Activated naive CD4-positive, alpha-beta T cell treated with anti-CD3 and anti-CD28 coated beads for 36 hours (primary cell): ENCODE measurements at places on chromosomes 7 and 10. TPM values are rescaled to one million over a fixed set of nuclear protein-coding genes. Genes with fewer than 3 reads are reported as not detected.

The PNLIPRP2 gene
- not detected for total RNA-seq

GRCh38 chr7:45028920-45029344, 28.9 kb downstream of the CCM2 start:
- peaks cover 42% of the 10 kb centered on the region for H3K36me3 ChIP-seq
- H3K4me1 ChIP-seq: peaks cover 85% of the 10 kb centered on the region
- no peaks in the 10 kb centered on the region for H3K27me3 ChIP-seq
- peak overlapping the region; percentile 65 for H3K4me3 ChIP-seq

GRCh38 chr7:106358103-106358663, 73.4 kb upstream of the NAMPT start:
- DNase-seq: no peak
- H3K36me3 ChIP-seq: no peaks in the 10 kb centered on the region
- no peak overlapping the region for H3K4me3 ChIP-seq
- no peak overlapping the region for H3K27ac ChIP-seq
- H3K4me1 ChIP-seq: peaks cover 6% of the 10 kb centered on the region

The SSC4D gene
- 0.57 TPM for total RNA-seq

DNA sequence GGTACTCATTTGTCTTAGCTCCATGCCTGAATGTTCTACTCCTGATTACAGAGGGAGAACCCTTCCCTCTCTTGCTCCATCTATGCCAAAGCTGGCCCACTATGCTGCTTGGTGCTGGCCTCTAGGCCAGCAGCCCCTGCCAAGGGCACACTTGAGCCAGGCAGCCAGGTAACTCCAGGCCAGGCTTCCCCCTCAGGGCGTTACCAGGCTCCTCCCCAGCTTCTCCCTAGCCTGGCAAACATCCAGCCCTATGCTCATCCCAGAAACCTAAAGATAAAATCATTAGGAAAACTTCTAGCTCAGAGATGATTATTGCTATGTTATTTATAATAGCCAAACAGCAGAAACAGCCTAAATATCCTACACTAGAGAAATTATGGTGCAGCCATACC, 103.7 kb downstream of the KCNMA1 start:
- H3K4me1 ChIP-seq: no peaks in the 10 kb centered on the region
- peaks cover 2% of the 10 kb centered on the region for H3K27me3 ChIP-seq
- H3K36me3 ChIP-seq: no peaks in the 10 kb centered on the region
- H3K4me3 ChIP-seq: no peak overlapping the region
- no peak overlapping the region for H3K27ac ChIP-seq
- no peak for DNase-seq
